ENCODE measurements at places on chromosomes 12 and 14.

DNA sequence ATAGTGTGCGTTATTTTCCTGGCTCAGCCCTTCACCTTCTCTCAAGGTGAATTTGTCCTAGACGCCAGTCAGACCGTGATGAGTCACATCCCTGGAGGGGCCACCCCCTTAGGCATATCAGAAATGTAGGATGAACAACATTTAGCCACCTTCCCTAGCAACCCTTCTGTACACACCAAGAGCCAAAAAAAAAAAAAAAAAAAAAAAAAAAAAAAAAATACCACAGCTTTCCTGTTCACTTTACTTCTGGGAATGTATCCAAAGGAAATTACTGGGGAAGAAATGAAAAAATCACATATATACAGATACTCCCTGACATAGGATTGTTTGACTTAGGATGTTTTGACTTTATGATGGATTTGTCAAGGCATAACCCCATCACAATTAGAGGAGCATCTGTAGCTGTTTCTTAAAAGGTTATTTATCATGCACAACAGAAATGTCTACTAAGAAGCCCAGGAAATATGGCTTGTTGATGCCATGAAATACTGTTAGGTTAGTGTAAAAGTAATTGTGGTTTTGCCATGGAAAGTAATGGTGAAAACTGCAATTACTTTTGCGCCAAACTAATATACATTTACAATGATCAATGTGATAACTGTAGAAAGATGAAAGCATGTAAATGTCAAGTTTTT, 68.2 kb upstream of the BDKRB2 start:
- DNase-seq, result no peak

DNA sequence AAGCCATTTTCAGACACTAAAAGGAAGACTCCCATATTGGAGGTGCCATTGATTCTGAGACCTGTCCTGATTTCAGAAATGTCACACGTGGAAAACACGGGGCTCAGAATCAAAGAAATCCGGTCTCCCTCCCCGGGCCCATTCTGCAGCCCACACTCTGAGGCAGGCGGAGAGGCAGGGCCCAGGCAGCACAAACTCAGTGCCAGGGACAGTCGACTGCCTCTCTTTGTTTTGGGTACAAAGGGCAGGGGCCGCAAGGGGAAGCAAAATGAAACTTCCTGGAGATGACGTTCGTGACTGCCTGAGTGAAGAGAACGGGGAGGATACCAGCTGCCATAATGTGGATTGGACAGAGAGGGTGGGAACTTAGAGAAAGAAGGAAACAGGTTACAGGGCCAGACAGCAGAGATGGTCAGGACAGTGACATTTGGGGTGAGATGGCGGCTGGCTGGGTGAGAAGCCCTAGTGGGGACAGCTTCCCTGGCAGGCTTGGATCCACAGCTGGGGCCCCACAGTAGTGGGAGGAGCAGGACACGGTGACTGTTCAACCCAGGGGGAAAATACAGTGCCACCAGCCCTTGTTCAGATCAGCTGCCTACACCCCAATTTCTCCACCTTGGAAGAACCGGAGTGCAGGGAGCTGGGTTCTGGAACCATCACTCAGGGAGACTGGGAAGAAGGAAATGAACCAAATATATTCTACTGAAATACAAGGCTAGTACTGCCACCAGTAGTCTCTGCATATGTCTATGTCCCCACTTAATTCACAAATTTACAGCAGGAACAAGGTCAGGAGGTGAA, 8.1 kb downstream of the GAPDH start:
- no peak for DNase-seq

DNA sequence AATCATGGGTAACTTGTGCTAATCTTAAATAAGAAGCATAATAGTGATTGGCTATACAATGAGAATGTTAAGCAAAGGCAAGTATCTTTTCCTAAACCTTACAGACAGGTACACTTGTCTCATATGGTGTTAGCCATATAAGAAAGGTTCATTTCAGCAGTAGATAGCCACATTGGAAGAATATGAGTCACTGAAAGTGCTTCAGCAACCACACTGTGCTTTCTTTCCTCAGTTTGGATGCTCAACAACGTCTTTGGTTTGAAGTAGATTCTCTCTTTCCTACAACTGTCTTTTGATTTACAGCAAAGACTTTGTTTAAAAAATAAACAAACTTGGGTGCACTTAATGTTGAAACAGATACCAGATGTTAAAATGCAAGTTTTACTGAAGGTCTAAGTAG, 8.9 kb downstream of the DDHD1 start:
- no peak for DNase-seq

GRCh38 chr12:104724992-104725585, 233.0 kb downstream of the SLC41A2 start:
- no peak for DNase-seq

DNA sequence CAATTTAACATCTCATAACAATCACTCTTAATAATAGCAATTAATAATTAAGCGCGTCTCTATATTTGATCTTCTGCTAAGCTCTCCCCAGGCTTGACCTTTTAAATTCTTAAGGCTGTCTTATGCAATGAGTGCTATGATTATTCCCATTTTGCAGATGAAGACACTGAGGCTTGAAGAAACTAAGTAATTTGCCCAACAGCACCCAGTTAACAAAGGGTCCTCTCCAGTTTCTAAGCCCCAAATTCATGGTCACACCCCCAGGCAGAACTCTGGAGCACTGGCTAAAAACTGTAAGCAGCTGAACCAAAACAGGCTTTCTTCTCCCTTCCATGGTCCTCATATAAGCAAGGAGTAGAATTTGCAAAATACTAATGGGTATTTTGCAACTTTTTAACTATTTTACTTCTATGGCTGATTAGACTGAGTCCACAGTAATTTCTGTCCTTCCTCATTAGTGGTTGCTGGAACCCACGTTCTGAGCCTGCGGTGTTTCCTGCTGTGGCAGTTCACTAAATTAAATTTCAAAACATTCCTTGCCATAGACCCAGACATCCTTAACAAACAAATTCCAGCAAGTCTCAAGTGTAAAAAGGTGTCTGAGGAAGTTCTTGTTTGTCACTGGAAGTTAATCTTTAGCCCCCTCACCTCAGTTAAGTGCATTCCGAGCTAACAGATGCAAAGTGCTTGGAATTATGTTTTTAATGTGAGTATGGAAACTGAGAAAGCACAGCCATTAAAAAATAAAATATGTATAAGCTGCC, 76.5 kb downstream of the TMEM132D start:
- no peak for DNase-seq

- DNase-seq, result no peak
These were observed 641 bp upstream of the ASCL1 start for GRCh38 chr12:102956738-102957327.

DNA sequence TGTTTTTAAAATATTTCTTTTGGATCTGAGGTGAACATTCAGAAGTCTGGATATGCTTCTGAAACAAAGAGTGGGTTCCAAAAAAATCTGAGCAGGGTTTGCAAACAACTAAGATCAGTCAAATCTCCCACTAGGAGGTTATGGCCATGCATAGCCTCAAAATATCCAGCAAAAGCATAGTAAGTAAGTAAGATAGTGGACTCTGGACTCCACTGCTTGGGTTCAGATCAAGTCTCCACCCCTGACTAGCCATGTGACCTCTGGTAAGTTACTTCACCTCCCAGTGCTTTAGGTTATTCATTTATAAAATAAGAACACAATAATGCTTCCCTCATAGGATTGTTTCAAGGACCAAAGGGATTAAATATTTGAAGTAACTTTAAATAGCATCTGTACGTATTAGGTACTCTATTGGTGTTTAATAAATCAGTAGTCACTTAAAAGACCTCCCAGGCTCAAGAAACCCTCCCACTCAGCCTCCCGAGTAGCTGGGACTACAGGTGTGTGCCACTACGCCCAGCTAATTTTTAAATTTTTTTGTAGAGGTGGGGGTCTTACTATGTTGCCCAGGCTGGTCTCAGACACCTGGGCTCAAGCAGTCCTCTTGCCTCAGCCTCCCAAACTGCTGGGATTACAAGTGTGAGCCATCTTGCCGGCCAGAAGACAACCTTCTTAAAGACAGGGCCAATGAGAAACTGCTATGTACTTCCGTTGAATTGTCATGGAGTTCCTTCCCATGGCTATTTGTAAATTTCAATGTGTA, 95.7 kb upstream of the SOX5 start:
- no peak for DNase-seq

DNA sequence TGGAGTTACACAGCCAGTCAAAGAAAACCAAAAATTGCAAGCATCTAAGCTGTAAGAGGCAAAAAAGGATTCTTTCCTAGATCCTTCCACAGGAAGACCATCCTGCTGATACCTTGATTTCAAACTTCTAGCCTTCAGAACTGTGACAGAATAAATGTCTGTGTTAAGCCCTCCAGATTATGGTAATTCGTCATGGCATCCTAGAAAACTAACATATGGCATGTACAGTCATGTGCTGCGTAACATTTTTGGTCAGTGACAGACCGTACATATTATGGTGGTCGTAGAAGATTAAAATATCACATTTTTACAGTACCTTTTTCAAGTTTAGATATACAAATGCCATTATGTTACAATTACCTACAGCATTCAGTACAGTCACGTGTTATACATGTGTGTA, 660.9 kb upstream of the LMO3 start:
- no peak for DNase-seq

GRCh38 chr14:45095143-45095542, 11.2 kb downstream of the PRPF39 start:
- DNase-seq, result no peak
